Germinal center (tissue), 1 donor: ENCODE measurements at places on chromosomes 1 and 21.

DNA sequence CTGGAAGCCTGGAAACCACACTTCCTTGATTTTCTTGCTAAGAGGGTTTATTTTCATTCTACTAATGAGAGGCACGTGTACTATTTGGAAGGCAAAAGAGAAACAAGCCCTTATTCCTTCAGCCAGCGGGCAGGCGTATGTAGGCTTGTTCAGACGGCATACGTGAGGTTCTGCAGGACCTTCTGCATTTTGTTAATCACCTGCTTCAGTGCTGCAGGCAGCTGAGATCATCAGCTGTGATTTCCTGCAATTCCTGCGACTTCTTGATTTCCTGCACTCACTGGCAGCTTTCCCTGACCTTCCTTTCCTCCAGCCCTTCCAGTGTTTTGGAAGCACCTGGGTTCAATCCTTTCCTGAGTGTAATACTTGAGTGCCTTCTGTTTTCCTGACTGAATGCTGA is 43.4 kb downstream of the TSNAX start:
- DNase-seq = no peak

GRCh38 chr1:198253259-198253658 is 96.5 kb downstream of the NEK7 start:
- DNase-seq = no peak

- DNase-seq = no peak
Observed at GRCh38 chr1:33379631-33380354, 51.1 kb downstream of the PHC2 start.

DNA sequence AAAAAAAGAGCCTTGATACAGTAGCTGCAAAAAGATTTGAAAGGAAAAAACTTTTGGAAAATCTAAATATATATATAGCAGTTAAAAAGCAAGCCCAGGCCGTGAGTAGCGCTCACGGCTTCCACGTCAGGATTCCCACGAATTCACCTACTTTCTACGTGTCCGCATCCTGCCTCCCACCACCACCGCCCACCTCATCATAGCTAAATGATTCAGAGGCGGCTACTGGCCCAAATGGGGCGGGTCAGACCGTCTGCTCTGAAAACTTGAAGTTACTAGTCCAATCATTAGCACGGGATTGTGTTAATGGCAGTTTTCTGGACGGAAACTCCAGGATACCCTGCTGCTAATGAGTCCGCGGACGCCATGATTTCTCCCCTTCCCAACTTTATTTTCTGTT is 1.3 kb upstream of the CCSAP start:
- DNase-seq = no peak

DNA sequence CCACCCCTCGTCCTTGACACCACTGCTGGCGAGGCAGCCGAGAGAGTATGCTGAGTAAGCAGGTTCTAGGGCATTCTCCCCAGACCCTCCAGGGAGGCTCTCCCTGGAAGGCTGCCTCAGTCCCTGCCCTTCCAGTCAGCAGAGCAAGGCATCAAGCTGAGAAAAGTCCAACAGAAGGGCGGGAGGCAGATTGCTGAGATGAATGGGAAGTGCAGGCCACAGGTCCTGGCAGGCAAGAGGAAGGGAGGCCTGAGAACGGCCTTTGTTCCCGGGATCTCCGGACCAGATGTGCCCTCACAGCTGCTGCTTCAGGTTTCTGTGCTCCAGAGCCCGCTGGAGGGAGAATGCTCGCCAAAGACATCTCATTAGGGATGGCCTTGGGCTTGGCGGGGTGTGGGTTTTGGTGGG is 270.0 kb upstream of the VAMP3 start:
- DNase-seq = no peak

GRCh38 chr1:171160211-171160610 is 24.9 kb upstream of the FMO2 start:
- DNase-seq = no peak

GRCh38 chr1:81757398-81758020 is 43.2 kb upstream of the ADGRL2 start:
- no peak for DNase-seq

GRCh38 chr1:6472391-6472790 is 6.4 kb upstream of the TNFRSF25 start:
- no peak for DNase-seq

- no peak for DNase-seq
Observed at GRCh38 chr1:25581764-25582163, 34.8 kb upstream of the MAN1C1 start.

GRCh38 chr1:6272868-6273267 is 12.0 kb upstream of the GPR153 start:
- DNase-seq = no peak

- no peak for DNase-seq
Observed at GRCh38 chr1:186202271-186202764, 172.7 kb downstream of the TPR start.

GRCh38 chr1:52944566-52944965 is 17.5 kb downstream of the SCP2 start:
- no peak for DNase-seq

DNA sequence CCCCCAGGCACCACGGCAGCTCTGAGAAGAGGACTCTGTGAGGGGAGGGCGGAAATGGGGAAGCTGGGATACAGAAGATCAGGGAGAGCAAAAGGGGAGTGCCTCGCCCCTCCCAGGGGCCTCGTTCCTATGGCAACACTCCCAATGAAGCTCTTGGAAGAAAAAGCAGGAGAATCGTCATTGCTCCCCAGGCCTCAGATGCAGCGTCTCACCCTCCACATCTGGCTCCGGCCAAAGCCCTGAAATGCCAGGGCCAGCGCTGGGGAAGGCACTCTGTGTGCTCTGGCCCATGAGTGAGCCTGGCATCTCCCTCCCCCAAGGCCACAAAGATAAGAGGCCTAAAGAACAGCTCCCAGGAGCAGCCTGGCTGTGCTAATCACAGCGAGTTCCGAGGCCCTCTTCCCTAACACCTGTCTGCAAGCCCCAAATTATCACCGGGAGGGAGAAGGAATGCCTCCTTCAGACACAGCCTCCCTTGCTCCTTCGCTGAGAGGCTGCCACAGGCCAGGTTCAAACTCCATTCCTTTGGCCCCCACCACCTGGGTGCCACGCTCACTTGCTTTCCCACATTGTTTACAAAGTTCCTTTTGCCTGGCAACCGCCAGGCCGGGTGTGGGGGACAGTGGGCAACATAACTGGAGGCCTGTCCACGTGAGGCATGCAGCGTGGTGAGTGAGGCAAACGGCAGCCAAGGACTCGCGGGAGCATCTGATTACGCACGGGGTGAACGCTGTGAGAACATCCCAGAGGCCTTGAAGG is 27.8 kb downstream of the ECE1 start:
- no peak for DNase-seq

DNA sequence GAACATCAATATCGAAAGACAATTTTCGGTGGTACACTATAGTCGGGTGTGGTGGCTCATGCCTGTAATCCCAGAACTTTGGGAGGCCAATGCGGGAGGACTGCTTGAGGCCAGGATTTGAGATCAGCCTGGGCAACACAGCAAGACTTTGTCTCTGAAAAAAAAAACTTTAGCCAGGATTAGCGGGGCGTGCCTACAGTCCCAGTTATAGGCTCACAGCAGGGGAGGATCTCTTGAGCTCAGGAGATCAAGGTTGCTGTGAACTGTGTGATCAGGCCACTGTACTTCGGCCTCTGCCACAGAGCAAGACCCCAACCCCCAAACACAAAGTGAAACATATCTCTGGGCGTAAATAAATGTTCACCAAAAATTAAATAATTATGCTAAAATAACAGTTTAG is 1.6 kb downstream of the TADA1 start:
- DNase-seq = no peak

- no peak for DNase-seq
Observed at GRCh38 chr1:234571702-234572101, 38.3 kb downstream of the IRF2BP2 start.

DNA sequence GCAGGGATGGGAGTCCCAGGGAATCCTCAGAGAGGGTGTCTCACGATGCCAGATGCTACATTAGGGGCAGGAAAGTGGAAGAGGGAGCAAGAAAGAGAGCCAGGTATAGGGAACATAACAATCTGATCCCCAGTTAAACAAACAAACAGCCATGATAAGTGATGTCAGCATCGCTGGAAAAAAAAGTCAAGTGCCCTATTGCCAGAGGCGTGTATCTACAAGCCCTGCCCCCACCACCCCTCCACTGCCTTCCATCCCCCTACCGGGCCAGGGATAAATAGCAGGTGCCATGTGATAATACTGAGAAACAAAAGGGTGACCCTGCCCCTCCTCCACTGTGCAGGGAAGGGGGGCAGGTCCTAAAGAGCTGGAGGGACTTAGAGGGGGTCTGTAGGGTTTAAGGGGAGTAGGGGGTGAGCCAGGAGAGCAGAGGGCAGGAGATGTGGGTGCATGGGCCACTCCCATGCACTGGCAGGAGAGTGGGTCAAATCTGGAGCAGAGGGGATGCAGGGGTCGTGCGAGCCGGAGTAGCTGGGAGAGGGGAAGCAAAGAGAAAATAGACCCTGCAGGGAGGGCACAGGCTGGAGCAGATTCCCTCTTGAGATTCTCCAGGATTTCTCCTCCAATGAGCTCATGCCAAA is 3.4 kb downstream of the SLC26A9 start:
- peak; percentile 70 for DNase-seq
